ENCODE measurements at places on chromosomes 13 and 19.

DNA sequence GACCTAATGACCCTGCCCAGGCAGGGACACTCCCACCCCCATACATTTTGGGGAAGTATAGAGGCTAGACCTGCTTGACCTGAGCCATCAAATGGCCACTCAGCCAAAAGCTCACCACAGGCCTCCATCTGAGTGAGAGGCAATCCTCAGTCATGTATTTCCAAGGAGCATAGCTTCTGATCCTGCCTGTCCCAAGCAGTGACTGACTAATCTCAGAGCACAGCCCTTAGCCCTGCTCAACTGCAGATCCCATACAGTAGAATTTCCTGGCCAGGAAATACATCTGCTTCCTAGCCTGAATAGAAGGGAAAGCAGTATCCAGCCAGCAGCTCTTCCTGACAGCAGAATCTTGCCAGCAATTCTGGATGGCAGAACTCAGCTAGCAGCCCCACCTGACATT, 880.6 kb upstream of the GPC6 start:
- DNase-seq, result no peak

DNA sequence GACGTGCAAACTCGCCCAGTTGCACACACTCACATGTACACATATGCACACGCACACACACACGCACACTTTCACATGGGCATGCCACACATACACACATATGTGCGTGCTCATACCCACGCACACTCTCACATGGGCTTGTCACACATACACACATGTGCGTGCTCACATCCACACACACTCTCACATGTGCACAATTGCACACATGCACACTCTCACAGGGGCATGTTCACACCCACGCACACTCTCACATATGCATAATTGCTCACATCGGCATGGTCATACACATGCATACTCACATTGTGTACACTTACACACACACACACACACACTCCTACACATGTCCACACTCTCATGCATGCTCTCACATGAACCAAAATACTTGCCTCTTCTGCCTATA, 32.8 kb upstream of the PEPD start:
- DNase-seq, result no peak

- DNase-seq, result peak; percentile 88
These were observed 105.6 kb downstream of the SPRY2 start for GRCh38 chr13:80235166-80235966.

- DNase-seq, result no peak
These were observed 4.0 kb upstream of the DPF1 start for GRCh38 chr19:38228005-38228377.

- no peak for DNase-seq
These were observed 46.0 kb downstream of the ATP11A start for GRCh38 chr13:112735791-112736190.

GRCh38 chr19:41540041-41540695, 35.8 kb upstream of the CEACAM21 start:
- DNase-seq, result no peak

DNA sequence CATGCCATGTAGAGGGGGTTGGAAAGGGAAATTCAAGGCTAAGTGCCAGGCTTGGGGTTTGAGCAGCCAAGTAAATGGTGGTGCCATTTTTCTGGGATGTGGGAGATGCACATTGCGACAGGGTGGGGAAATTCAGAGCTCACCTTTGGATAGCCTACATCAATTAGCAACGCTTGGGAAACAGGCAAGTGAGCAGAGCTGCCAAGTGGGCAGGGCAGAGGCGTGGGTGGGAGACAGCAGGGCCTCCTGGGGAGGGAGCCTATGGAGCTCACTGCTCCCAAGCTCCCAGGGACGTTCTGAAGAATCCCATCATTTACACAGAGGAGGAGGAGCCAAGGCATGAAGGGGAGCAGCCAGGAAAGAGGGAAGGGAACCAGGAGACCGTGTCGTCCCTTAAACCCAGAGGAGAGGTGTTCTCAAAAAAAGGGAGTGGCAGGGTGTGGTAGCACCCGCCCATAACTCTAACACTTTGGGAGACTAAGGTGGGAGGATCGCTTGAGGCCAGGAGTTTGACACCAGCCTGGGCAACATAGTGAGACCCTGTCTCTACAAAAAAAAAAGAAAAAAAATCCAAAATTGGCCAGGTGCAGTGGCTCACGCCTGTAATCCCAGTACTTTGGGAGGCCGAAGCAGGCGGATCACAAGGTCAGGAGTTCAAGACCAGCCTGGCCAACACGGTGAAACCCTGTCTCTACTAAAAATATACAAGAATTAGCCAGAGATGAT, 11.5 kb upstream of the CCNE1 start:
- DNase-seq, result no peak

GRCh38 chr19:18520848-18521691, 800 bp downstream of the ELL start:
- DNase-seq, result no peak

- no peak for DNase-seq
These were observed 1.8 kb upstream of the PLIN5 start for GRCh38 chr19:4536798-4537197.

GRCh38 chr19:12603714-12604113, 6.9 kb downstream of the ZNF490 start:
- DNase-seq, result peak; percentile 12

DNA sequence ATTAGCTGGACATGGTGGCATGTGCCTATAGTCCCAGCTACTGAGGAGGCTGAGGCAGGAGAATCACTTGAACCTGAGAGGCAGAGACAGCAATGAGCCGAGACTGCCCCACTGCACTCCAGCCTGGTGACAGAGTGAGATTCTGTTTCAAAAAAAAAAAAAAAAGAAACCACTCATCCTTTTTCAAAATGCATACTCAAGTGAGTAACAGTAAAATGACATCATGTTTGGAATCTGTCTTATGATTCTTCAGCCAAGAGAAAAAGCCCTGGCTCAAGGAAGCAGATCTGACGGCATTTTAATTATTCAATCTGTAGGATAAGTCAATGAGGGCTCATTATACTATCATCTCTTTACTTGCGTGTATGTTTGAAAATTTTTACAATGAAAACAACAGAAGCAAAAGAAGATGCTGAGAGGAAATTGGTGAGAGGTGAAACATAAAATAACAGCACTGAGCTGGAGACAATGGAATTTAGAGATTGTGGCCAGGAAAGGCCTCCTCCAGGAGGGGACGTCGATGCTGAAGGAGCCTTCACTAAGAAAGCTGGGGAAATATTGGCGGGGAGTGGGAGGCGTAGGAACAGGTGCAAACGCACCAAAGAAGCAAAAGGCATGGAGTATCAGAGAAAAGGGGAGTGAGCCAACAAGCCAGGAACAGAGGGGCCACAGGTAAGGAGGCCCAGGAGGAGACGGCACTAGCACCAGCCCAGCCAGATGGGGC, 12.9 kb upstream of the CCNE1 start:
- no peak for DNase-seq

GRCh38 chr13:49400755-49401659, 42.9 kb downstream of the CAB39L start:
- DNase-seq, result no peak

DNA sequence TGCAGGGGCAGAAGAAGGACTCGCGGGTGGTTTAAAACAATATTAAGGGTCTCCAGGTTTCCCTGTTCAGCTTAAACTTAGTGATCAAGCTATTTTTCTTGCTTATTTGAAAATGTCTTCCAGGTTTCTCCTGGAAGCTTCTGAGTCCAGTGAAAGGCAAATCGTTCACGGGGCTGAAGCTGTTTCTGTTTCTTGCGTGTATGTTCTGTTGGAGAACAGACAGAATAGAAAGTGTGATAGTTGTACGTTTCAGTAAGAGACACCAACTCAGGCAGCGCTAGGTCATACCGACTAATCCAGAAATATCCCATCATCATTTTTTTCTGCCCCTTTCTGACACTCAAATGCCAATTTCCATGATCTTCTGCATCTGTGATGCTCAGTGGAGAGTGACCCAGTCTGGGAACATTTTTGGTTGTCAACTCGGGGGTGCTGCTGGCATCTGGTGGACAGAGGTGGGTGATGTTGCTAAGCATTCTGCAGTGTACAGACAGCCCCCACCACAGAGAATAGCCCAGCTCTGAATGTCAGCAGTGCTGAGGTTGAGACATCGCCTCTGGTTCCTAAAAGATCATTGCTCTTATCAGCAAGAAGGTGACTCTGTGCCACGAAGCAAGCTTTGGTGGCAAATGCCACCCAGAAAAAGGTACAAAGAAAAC, 4.3 kb downstream of the KLF2 start:
- no peak for DNase-seq

DNA sequence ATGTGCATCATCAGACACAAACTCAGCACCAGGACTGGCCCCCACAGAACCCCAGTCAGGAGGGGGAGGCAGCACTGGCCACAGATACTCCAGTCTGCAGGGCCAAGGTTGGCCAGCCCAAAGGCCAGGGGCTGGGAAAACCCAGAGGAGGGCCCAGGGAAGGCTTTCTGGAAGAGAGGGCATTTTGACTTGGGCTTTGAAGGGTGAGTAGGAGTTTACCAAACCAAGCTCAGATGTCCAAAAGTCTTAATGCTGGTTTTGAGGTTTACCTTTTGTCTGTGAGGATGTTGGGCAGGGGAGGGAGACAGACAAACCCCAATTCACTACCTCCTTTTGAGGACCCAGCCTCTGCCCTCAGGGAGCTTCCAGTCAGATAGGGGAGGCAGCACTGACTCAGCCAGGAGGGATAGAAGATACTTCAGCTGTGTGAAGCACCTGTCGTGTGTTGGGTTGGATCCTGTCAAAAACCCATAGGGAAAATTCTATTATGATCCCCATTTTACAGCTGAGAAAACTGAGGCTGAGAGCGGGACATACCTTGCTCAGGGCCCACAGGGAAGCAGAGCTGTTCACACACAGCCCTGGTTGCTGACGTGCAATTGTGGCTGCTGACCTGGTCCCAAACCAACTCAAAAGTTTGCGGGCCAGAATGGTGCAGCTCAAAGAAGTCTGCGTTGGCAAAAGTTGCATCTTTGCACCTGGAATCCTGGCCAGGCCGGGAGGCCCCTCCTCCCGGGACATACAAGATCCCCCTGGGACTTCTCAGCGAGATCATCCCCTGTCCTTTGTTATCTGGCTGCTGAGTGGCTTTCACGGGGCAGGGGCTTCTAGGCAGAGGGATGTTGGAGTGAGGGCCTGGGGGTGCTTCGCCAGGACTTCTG, 13.1 kb downstream of the CILP2 start:
- DNase-seq, result no peak

DNA sequence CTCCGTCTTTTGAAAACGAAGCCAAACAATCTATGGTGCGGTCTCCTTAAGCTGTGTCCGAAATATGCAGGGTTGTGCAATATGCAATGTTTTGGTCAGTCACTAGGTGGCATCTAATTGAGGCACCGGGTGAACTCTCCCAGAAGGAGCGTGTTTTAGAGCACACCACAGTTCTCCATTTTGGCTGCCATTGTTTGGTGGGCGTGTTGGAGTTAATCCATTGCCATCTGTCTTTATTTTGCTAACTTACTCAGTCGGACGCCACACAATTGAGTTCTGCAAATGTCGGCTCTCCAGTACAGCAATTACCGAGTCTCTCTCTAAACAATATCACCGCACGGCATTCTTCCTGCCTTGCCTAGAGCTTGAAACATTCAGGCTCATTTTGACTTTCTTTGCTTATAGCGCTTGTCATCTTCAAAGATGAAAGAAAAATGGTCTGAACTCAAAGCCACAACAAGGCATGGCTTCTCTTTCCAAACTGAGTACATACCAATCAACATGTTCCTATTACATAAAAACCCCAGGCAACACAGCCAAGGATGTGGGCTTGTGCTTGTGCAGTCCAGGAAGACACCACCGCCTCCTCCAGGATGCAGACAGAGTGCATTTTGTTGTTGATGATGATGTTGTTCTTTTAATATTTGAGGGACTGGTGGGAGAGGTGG, 182.0 kb upstream of the SERP2 start:
- no peak for DNase-seq

GRCh38 chr19:43765109-43765876, 10.5 kb upstream of the SMG9 start:
- peak; percentile 98 for DNase-seq

GRCh38 chr19:53871454-53871853, 3.8 kb downstream of the MYADM start:
- DNase-seq, result no peak

GRCh38 chr13:42644841-42645240, 70.9 kb downstream of the TNFSF11 start:
- DNase-seq, result no peak

GRCh38 chr13:44629465-44630183, 53.5 kb upstream of the TSC22D1 start:
- DNase-seq, result no peak

DNA sequence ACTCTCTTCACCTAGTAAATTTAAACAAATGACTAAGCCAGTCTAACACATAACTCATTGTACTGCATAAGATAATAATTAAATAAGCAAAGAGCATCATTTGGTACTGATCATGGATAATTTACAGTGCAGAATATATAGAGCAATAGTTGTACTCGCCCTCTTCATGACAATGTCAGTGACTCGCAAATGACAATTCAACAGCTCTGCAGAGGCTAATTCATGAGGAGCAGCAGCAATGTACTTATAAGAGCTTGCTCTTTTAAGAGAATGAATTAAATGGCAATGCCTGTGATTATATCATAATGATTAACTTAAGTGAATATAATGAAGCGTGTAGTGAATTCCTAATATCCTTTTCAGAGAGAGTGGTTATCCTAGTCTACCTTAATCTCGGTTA, 284.5 kb upstream of the PCDH20 start:
- DNase-seq, result no peak

DNA sequence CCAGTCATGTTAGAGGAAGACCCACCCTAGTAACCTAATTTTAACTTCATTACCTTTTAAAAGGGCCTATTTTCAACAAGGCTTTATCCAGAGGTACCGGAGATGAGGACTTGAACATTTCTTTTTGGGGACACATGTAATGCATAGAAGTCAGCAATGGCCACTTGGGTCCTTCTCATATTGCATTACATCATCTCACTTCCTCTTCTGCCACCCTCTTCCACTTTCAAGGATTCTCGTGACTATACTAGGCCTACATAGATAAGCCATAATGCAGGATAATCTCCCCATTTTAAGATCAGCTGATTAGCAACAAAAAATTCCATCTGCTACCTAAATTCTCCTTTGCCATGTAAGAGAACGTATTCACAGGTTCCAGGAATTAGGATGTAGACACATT, 557.2 kb downstream of the KCTD12 start:
- no peak for DNase-seq

DNA sequence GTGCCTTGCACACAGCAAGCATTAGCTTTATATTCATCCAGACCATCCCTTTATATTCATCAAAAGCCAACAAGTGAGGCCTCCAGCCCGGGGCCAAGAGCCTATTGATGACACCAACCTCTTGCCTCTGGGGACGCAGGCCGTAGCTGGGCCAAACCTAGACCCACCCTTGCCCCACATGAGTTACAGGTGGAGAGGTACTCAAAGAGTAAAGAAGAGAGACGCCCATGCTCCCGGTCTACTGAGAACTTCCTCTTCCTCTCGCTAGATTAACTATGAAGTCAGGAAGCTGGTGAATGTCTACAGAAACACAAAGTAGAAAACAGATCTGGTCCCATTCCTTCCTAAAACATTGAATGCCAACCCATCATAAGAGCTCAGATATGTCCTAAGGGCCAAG, 3.8 kb upstream of the MLNR start:
- no peak for DNase-seq

Data from NCI-H226 (cell line).